ENCODE measurements at places on chromosomes 6 and 20.

DNA sequence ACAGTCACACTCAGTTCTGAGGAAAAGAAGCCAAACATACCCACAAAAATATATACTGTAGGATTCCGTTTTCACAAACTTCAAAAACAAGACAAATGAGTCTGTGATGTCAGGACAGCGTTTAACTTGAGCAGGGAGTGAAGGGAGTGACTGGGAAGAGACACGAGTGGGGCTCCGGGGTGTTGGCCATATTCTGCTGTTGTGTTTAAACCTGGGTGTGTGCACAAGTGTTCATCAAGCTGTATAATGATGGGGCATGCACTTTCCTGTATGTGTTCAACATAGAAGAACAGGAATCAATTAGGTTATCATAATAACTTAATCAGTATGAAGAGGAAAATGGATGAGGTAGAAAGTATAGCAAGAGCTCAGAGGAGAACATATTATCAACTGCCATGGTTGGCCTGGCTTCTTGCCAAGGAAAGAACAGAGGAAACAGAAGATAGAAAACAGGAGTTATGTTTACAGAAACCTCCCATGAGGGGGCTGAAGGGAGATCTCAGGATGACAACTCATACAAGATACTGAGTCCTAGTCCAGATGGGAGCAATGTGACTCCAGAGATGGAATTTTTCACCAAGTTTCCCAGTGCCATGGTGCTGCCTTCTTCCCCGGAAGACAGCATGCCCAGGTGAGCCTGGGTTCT, 15.1 kb upstream of the AFDN start:
- DNase-seq: no peak

DNA sequence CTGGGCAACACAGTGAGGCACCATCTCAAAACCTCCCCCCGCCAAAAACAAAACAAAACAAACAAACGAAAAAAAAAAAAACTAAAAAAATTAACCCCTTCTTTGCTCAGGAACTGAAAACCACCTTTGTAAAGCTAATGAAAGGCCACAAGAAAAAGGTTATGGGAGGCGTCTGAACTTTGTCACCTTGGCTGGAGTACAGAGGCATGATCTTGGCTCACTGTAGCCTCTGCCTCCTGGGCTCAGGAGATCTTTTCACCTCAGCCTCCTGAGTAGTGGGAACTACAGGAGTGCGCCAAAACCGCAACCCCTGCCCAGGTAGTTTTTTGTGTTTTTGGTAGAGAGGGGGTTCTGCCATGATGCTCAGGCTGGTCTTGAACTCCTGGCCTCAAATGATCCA, 337.9 kb downstream of the TBC1D32 start:
- DNase-seq: no peak

GRCh38 chr20:62239278-62239879, 1.1 kb downstream of the OSBPL2 start:
- no peak for DNase-seq

DNA sequence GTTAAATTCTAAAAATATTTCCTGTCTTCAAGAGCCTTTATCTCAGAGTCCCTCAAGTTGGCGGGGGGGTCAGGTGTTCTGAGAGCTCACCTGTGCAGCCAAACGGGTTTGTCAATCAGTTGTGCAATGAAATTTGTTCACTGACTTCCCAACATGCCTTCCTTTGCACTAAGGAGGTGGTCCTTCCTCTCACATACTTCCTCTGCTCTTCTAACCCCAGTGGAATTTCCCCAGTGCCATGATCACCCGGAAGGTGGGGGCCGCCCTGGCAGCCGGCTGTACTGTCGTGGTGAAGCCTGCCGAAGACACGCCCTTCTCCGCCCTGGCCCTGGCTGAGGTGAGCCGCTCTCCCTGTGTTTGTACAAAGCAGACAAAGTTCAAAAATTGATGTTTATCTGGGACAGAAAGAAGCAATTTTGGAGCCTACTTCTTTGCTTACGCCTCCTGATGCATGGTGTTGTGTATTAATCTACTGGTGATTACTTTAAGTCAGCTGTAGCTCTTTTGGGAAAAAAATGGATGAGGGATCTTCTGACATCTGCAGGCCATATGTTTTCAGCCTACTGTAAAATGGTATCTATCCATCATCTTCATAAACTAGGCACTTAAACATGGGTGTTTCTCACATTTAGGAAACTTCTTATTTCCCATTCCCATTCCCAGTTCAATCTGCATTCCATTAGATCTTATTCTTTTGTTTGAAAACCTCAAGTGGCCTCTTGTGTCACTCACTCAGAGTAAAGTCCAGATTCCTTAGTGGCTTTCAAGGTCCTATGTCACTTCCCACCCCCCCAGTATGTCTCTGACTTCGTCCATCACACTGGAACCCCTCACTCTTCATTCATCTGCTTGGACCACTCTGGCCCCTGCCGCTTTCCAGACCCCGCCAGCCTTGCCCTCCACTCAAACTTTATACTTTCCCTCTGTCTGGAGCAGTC, 10.1 kb downstream of the ALDH5A1 start:
- DNase-seq: no peak

DNA sequence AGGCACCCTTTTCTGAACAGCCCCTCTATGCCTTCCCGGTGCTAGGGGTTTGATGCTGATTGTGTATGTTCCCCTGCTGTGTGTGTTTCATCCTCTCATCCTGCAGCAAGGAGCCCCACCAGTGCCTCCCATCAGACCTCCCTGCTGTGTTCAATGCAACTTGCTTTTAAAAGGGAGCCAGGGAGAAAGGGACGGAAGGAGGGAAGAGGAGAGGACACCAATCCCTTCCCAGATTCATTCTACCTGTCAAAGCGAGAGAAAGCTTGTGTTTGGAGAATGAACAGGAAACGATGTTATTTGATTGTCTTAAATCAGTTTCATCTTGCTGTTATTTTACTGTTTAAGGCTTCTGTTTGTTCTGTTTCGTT, 259.2 kb downstream of the ADGB start:
- no peak for DNase-seq

- DNase-seq: no peak
Observed at GRCh38 chr6:15804164-15805154, 141.6 kb upstream of the DTNBP1 start.

GRCh38 chr20:58374027-58374850, 14.8 kb upstream of the VAPB start:
- no peak for DNase-seq

GRCh38 chr20:32651537-32651936, 22.2 kb downstream of the C20orf203 start:
- no peak for DNase-seq

- DNase-seq: no peak
Observed at GRCh38 chr6:150298676-150299075, 70.1 kb upstream of the IYD start.

DNA sequence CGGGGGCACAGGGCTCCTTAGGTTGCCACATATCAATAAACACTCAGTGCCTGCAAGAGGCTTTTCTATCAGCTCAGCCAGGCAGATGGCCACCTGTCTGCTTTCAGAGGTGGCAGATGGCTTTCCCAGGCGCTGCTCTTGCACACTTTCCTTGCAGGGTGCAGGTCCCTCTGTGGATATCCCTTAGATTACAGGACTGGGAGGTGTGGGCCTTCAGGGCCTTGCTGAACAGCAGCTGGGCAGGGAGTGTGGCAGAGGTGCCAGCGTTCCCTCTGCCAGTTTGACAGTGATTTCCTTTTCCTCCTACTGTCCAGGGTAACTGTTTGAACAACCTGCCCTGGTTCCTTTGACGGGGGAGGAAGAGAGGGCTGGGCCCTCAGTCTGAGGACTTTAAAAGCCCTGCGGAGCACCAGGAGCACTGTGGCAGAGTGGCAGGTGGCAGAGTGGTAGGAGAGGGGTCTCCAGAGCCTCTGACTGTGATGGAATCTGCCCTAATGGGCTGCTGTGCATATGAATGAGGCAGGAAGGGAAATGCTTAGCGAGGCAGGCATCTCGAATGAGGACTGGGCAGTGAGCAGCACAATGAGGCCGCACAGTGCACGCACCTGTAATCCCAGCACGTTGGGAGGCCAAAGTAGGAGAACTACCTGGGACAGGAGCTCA, 34.2 kb downstream of the ABHD12 start:
- no peak for DNase-seq

- DNase-seq: no peak
Observed at GRCh38 chr6:149318581-149319286, 1.2 kb downstream of the TAB2 start.
